Activated T-helper 2 cell treated with anti-CD3 and anti-CD28 coated beads, Interferon-gamma antibody, Interleukin-2, Interleukin-4, amounts not matched to agents 10 μg/mL and 5 μg/mL and 100 μg/mL, durations not matched to agents 14 hours and 24 hours and 36 hours (primary cell): ENCODE measurements at places on chromosomes 5 and 9.

DNA sequence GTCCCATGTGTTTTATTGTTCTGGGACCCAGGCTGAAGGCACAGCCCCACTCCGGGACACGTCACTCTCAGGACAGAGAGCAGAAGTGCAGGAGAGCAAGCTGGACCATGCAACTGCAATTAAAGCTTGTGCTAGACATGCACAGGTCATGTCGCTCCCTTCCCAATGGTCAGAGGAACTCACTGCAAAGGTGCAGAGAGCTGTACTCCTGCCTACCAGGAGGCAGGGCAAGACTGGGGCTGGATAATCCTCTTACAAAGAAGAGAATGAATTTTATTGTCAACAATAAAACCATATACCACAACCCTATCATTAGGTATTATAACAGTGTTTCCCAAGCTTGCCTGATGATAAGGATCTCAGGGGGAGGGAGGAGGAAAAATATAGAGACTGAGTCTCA, 74.0 kb upstream of the NEK6 start:
- H3K27ac ChIP-seq: no peak overlapping the region
- peaks cover 22% of the 10 kb centered on the region for H3K27me3 ChIP-seq
- H3K4me1 ChIP-seq: no peaks in the 10 kb centered on the region
- DNase-seq: no peak
- no peak overlapping the region for H3K4me3 ChIP-seq

- no peaks in the 10 kb centered on the region for H3K27me3 ChIP-seq
- no peak overlapping the region for H3K4me3 ChIP-seq
- DNase-seq: no peak
Observed at GRCh38 chr5:121399879-121400278, 451.8 kb upstream of the FTMT start.

DNA sequence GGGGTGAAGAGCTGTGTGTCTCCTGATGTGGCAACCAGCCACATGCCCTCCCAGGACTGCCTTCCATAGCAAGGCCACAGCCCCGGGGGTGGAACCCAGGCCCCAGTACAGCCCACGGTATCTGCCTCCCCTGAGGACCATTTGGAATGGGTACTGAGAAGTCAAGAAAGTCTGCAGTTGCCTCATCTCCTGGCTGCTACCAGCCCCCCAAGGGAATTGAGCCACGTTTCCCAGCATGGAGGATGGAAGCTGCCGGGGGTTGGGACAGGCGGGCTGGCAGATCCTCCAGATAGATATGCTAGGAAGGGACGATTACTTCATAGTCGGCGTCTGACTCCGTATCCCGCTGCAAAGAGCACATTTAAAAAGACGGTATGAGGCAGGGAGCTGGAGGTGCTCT, 5.5 kb upstream of the DMRT2 start:
- no peak overlapping the region for H3K4me3 ChIP-seq
- no peak for DNase-seq
- peaks cover 28% of the 10 kb centered on the region for H3K4me1 ChIP-seq
- H3K27ac ChIP-seq: no peak overlapping the region

GRCh38 chr5:112106878-112107277, 312.2 kb downstream of the EPB41L4A start:
- H3K27me3 ChIP-seq: no peaks in the 10 kb centered on the region
- no peak for DNase-seq
- H3K4me1 ChIP-seq: peaks cover 1% of the 10 kb centered on the region
- no peaks in the 10 kb centered on the region for H3K36me3 ChIP-seq
- no peak overlapping the region for H3K4me3 ChIP-seq

- no peak for DNase-seq
- no peaks in the 10 kb centered on the region for H3K27me3 ChIP-seq
- no peak overlapping the region for H3K27ac ChIP-seq
- H3K36me3 ChIP-seq: no peaks in the 10 kb centered on the region
- H3K4me3 ChIP-seq: no peak overlapping the region
- no peaks in the 10 kb centered on the region for H3K4me1 ChIP-seq
Observed at GRCh38 chr9:114271556-114272510, 51.1 kb upstream of the ORM1 start.

DNA sequence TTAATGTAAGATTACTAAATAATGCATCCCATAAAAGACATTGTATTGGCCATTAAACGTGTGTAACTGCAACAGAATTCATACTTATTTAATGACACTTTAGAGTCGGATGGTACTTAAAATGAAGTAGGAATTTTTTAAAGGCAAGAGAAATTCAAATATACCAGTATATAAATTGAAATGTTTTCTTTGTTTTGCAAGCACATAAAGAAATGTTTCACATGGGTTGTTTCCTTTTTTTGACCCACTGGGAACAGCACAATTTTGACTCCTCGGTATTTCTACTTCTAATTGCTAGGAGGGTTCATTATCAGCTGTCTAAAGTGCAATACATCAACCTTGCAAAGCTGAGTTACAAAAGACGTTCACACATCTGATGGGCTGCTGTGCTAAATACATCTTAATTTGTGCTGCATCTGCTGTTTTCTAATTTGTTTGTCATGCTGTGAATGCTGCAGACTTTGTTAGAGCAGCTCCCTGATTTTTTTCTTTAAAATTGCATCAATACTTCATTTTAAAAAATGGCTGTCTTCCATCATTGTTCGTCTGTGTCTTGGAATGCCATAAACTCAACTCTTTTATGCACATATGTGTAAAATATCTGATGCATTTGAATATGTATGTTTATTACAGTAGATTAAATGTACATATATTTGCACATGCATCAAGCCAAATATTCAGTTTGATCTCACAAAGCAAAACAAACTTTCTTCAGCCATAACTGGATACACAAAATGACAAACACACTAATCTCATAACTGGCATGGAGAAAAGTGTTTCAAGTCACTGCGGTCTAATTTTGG, 454.0 kb upstream of the GRAMD2B start:
- H3K27ac ChIP-seq: no peak overlapping the region
- H3K4me3 ChIP-seq: no peak overlapping the region
- H3K27me3 ChIP-seq: no peaks in the 10 kb centered on the region
- peaks cover 6% of the 10 kb centered on the region for H3K4me1 ChIP-seq

- no peaks in the 10 kb centered on the region for H3K27me3 ChIP-seq
- no peaks in the 10 kb centered on the region for H3K36me3 ChIP-seq
- no peak for DNase-seq
- H3K4me1 ChIP-seq: no peaks in the 10 kb centered on the region
Observed at GRCh38 chr5:3187771-3188425, 407.7 kb upstream of the IRX1 start.

DNA sequence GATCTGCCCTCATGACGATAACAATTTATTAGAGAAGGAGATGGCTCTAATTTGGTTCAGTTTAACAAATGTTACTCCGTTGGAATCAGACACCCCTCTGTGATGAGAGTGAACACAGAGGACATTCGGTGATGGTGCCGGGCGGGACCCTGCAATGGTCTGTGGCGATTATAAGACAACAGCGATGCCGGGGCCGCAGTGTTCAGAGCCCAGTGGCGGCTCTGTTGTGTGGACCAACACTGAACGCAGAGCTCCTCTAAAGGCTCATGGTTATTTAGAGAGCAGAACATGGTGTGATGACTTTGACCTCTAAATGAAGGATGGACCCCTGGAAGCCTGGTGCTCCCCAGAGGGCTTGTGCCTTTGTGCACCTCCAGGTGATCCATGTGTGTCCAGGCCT, 21.2 kb downstream of the UBE2QL1 start:
- no peak overlapping the region for H3K27ac ChIP-seq
- no peaks in the 10 kb centered on the region for H3K4me1 ChIP-seq
- no peak overlapping the region for H3K4me3 ChIP-seq
- no peak for DNase-seq
- H3K27me3 ChIP-seq: peaks cover 22% of the 10 kb centered on the region
- no peaks in the 10 kb centered on the region for H3K36me3 ChIP-seq

DNA sequence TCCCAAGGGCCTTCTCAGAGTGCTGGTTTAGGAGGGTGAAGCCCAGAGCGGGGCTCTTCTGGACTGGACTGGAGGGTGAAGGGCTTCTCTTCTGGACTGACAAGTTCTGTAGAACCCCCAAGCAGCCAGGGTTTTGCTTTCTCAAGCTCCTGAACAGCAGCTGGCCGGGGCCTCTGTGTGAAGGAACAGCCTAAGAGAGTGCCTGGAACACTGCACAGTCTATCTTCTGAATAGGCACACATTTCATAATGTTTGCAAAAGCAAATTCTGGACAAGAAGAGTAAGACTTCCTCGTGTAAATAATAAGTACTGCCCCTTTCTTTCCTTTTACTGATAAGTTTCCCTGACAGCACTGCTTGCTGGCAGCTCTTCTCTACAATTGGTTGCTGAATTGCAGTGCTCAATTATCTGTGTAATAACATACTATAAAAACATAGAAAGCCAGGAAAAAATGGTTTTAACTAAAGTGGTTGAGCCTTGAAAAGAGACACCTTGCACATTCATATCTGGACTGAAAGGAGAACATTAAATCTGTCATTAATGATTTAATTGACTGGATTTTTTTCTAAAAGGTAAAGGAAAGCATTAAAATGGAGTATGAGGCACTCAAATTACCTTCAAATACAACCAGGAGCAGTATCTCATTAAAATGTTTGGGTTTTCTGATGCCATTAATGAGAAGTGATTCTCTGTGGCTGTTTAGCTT, 20.5 kb downstream of the MAST4 start:
- peaks cover 15% of the 10 kb centered on the region for H3K4me1 ChIP-seq
- no peak overlapping the region for H3K27ac ChIP-seq
- H3K27me3 ChIP-seq: peaks cover 36% of the 10 kb centered on the region
- H3K36me3 ChIP-seq: no peaks in the 10 kb centered on the region
- no peak for DNase-seq

DNA sequence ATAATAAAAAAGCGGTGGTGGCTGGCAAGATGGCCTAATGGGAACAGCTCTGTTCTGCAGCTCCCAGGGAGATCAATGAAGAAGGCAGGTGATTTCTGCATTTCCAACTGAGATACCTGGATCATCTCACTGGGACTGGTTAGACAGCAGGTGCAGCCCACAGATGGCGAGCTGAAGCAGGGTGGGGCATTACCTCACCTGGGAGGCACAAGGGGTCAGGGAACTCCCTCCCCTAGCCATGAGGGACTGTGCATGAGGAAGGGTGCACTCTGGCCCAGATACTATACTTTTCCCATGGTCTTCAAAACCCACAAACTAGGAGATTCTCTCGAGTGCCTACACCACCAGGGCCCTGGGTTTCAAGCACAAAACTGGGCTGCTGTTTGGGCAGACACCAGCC, 45.6 kb upstream of the PTGER4 start:
- no peaks in the 10 kb centered on the region for H3K27me3 ChIP-seq
- peaks cover 5% of the 10 kb centered on the region for H3K4me1 ChIP-seq
- no peak for DNase-seq
- H3K4me3 ChIP-seq: no peak overlapping the region
- peaks cover 53% of the 10 kb centered on the region for H3K36me3 ChIP-seq
- H3K27ac ChIP-seq: no peak overlapping the region
